ENCODE measurements at places on chromosomes 6 and 20. TPM values are rescaled to one million over a fixed set of nuclear protein-coding genes. Genes with fewer than 3 reads are reported as not detected.

SLC13A3 gene
- total RNA-seq, result 3.3 TPM

FERMT1 gene
- 60.4 TPM for total RNA-seq

SLC24A3 gene
- total RNA-seq, result 3.0 TPM

KCNG1 gene
- not detected for total RNA-seq

GABRR2 gene
- 0.65 TPM for total RNA-seq

DNA sequence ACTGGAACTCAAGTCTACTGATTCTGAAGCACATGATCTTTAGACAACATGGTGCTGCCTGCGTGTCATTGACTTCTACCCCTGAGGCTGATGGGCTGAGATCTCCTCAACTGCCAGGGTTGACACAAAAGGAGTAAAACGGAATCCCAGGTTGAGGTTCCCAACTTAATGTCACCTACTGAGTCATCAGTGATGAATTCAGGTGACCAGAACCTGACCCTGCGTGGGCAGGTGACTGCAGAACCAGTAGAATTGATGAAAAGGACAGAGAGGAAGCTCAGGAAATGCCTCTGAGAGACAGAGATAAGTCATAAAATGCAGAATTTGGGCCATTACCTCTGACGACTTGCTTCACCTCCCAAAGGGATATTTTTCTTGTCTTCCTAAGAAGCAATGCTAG lies 7.7 kb upstream of the KIZ start:
- no peak for DNase-seq

DNA sequence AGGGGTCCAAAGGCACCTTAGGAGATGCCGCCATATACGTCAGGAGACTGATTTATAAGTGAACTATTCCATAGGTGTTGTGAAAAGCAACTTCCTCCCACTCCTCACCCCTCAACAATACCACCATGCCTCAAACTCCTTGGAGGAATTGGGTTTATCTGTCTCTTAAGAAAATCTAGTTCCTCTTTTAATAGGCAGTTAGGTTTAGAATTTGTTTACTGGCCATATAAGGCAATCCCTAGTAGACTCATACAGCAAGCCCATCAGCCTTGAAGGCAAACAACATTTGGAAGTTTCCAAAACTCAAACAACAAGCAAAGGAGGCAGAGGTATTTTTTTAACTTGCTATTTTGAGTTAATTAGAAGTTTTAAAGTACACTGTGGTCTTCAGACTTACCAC lies 66.1 kb downstream of the PRND start:
- no peak for DNase-seq

DNA sequence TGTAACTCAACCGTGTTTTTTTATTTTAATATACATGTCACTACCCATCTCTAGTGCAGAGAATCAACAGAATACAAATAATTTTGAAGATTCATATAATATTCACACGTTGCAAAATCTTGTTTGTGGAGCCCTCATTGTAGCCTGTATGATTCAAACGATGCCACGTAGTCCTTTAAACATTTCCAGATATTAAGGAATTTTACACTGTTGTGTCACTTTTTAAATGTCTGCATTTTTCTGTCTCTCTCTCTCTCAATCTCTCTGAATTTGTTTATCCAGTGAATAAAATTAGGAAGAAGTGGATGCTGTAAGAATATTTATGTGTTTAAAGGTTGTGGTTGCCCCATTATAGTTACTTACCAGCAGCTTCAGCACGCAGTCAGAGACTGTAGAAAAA lies 262.0 kb downstream of the PAX1 start:
- DNase-seq, result no peak

DNA sequence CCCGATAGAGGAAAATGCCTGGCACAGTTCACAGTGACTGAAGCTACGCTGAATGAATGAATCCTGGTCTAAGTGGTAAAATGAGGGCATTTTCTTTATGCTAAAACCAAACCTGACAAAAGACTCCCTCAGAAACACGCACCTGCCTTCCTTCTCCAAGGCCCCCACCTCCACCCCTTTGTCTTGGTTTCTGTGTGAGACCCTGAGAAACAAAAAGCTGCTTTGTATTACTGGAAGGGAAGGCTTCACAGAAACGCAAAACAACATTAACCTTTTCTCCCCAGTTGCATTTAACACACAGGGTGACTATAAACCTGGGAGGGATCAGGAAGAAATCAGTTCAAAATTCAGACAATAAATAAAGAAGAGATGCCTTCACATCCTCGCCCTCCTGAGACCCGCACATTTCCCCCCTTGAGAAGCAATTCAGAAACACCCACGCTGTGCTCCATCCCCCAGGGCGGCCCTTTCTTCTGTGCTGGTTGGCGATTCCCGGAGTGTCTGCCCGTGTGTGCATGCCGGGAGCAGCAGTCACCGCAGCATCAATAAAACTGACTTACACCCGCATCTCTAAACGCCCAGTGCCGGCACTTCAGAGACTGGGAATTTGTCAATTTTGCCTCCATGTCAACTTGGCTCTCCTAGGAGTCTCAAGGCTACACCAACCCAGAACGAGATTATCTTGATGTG lies 67.2 kb upstream of the TRAF3IP2 start:
- no peak for DNase-seq

GRCh38 chr6:3841711-3842565 lies 7.2 kb upstream of the FAM50B start:
- no peak for DNase-seq

- DNase-seq, result no peak
Observed at GRCh38 chr20:62123450-62124118, 1.3 kb downstream of the LSM14B start.

All from adrenal gland (tissue), 19 donors.